ENCODE measurements at places on chromosomes 13 and 19.

DNA sequence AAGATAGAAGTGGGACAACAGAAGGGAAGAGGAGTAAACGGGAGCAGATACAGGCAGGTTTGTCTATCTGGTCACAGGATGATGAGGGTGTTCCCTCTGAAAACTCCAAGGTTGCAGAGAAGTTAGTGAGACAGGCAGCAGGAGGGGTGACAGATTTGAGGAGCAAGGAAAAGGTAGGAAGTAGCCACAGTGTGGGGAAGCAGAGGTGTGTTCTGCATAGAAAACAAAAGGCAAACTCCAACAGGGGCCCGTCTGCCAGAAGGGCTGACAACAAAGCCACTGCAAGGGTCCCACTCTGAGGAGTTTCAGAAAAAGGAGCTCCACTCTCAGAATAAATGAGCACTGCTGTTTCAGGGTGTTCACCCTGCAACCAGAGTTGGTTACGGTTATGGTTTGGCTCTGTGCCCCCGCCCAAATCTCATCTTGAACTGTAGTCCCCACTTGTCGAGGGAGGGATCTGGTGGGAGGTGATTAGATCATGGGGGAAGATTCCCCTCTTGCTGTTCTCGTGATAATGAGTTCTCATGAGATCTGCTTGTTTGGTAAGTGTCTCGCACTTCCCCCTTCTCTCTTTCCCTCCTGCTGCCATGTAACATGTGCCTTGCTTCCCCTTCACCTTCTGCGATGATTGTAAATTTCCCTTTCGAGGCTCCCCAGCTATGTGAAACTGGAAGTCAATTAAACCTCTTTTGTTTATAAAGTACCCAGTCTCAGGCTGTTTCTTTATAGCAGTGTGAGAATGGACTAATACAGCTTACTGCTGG, 32.1 kb downstream of the SMAD9 start:
- DNase-seq, result no peak

- DNase-seq, result no peak
Measured at GRCh38 chr13:30934381-30934780, 1.9 kb downstream of the TEX26 start.

GRCh38 chr13:23966691-23967615, 69.7 kb upstream of the C1QTNF9B start:
- DNase-seq, result no peak

DNA sequence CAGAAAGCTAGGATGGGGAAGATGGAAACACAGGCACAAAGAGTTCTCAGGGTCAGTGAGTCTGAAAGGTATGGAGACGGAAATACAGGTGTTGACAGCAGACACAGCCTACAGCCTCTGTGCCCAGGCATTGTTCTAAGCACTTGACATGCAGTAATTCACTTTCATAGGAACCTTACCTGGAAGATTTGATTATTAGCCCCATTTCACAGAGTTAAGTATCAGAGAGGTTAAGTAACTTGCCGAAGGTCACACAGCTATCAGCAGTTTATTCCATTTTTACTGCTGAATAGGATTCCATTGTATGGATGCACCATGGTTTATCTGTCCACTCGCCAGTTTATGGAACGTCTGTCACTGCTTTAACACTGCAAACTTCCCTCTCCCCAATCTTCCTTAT, 13.2 kb downstream of the KLK4 start:
- DNase-seq, result no peak

DNA sequence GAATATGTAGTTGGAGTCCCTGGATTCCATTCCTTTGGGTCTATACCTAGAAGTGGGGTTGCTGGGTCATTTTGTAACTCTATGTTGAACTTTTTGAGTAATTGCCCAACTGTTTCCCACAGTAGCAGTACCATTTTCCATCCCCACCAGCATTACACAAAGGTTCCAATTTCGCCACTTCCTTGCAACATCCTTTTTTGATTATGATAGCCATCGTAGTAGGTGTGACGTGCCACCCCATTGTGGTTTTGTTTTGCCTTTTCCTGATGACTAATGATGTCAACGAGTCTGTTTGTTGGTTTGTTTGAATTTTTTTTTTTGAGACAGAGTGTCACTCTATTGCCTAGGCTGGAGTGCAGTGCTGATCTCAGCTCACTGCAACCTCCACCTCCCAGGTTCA, 3.3 kb upstream of the PEX11G start:
- DNase-seq, result no peak

GRCh38 chr19:54035215-54036178, 28.2 kb downstream of the VSTM1 start:
- no peak for DNase-seq

DNA sequence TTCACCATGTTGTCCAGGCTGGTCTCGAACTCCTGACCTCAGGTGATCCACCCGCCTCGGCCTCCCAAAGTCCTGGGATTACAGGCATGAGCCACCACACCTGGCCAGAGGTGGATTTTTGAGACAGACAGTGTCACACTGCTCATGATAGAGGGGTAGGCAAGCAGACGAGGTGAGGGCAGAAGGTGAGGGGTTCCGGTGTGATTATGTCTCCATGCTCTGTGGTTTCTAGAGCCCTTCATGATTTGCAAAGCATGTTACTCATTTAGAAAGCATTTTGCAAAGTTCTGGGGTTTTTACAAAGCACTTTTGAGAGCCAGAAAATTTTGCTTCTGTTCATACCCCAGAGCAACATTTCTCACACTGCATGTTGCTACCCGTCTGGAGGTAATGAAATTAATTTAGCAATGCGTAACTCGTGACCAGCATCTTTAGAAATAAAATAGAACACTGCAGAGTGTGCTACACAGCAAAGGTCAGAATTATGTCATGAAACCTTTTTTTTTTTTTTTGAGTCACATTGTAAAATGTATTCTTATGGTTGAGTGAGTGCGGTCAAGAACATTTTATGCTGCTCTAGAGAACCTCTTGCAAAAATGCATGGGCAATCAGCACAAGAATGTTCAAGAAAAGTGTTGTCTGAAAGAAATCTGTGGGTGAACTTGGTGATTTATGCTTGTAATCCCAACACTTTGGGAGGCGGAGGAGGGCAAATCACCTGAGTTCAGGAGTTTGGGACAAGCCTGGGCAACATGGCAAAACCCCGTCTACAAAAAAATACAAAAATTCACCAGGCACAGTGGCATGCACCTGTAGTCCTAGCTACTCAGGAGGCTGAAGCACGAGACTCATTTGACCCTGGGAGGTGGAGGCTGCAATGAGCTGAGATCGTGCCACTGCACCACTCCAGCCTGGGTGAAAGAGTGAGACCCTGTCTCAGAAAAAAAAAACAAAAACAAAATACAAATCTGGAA, 58.0 kb downstream of the MAP4K1 start:
- no peak for DNase-seq

Measured in NCI-H146 (cell line).